Adipocyte (in vitro differentiated cells): ENCODE measurements at places on chromosomes 7 and 10.

GRCh38 chr10:57743711-57744110 is 524.0 kb downstream of the IPMK start:
- no peak for DNase-seq

DNA sequence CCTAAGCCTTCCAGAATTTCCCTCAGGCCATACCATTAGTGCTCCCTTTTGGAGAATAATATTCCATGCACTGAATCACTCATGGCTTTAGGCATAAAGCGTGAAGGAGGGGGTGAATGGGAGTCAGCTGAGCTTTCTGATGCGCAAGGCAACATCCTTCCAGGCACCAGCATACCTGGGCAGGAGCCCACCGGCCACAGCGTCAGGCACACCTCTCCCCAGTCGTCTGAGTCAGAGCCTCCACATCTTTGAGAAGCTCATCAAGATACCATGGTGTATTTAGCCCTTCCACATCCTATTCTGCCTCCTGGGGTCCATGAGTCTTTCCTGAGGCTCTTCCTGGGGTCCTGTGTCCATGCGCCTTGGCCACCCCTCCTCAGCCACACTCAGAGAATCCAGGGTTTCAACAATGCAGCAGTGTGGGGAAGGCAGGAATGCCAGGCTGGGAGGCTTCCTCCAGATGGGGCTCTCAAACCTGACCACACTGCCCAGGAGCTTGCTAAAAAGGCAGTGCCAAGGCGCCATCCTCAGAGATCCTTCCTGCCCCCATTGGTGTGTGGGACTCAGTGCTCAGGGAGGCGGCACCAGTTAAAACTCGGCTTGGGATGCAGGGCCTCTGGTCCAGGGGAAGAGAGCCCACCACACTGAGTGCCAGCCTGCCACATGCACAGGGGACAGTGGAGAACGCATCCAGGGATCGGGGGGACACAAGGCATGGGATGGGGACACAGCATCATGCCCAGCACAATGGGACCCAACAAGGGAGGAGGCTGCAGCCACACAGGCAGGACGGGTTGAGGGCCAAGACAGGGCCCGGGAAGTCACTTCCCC is 31.6 kb downstream of the RASGEF1A start:
- no peak for DNase-seq

DNA sequence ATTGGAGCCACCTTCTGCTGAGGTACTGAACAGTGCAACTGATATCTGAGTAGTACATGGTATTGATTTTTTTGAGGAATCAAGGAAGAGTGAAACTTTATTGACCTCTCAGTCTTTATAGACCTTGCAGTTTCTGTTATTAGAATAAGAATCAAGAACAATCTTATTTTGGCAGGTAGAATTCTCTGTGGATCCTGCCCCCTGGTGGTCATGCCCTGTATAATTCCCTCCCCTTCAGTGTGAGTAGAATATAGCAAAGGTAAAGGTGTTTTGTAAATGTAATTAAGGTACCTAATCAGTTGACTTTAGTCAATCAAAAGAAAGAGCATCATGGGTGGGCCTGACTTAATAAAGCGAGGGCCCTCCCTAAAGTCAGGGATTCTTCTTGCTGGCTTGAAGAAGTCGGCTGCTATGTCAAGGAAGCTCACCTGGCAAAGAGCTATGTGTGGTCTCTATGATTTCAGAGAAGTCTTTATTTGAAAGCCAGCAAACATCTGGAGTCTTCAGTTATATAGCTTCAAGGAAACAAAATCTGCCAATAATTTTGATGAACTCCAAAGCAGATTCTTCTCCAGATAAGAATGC is 142.8 kb downstream of the LSM5 start:
- DNase-seq, result peak; percentile 30

DNA sequence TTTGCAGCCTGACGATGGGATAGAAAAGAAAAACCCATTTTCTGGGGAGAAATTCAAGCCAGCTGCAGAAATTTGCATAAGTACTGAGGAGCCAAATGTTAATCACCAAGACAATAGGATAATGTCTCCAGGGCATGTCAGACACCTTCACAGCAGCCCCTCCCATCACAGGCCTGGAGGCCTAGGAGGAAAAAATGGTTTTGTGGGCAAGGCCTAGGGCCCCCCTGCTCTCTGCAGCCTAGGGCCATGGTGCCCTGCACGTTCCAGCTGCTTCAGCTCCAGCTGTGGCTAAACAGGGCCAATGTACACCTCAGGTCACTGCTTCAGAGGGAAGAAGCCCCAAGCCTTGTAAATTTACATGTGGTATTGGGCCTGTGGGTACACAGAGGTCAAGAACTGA is 158.2 kb downstream of the VWC2 start:
- DNase-seq, result no peak

- no peak for DNase-seq
Observed at GRCh38 chr7:143346018-143346417, 16.5 kb downstream of the FAM131B start.

DNA sequence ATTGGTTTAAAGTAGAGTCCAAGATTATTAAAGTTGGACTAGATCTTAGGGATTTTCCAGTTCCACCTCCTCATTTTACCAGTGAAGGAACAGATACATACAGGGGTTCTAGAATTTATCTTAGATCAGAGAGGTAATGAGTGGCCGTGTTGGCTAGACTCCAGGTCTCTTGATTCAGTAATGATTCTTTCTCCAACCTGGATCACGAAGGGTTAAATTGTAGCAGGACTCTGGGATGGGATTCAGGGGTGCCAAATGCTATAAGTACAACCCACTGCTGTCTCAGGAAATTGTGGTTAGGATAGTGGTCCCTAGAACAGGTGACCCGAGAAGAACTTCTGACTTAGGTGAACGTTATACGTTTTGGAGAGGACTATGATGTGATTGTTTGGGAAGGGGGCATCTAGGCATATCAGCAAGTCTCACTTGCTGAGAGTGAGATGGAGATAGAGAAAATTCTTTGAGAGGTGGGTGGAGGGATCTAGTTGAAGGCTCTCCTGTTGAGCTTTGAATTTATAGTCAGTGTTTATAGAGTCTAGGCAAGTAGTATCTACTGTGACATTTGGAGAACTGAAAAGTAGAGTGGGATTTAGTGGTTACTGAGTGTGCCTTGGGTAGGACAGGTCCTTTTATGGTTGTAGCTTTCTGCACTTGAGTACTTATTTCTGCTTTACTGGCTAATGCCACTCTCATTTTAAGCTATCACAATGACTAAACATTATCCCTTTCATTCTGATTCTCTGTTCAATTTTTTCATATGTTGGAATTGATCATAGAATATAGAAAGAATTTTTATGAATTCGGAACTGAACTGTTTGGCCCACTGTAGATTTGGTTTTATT is 58.3 kb downstream of the ST7 start:
- DNase-seq, result no peak

DNA sequence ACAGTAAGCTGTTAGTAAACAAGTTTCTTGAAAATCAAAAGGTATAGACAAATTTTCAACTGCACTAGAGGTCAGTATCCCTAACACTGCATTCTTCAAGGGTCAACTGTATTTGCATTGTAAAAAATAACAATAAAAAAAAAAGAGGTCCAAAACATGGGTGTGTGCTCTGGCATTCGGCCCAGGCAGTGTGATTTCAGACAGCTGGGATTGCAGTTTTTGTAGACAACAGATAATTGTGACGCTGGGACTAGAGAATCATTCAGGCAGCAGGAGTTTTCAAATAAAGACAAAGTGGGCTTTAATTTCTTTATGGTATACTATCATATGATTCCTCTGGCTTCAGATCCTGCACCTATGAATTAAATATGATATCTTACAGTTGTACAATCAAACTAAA is 543.2 kb upstream of the SEMA3D start:
- DNase-seq, result peak; percentile 44

DNA sequence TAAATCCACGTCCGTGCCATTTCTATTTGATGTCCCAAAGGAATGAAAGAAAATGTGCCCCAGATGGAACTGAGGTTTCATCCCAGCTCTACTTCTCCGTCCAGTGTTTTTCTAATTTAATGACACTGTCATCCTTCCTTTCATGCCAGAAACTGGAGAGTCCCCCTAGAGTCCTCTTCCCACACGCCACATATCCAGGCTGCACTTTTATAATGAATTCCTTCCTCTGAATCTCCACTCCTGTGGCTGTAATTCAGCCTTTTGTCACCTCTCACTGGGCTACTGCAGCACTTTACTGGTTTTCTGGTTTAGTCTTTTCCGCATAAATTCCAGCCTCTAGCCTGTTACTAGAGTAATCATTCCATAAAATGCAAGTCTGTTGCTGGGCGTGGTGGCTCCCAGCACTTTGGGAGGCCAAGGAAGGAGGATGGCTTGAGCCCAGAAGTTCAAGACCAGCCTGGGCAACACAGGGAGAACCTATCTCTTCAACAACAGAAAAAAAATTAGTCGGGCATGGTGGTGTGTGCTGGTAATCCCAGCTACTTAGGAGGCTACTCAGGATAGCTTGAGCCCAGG is 142.6 kb upstream of the RHEB start:
- no peak for DNase-seq

DNA sequence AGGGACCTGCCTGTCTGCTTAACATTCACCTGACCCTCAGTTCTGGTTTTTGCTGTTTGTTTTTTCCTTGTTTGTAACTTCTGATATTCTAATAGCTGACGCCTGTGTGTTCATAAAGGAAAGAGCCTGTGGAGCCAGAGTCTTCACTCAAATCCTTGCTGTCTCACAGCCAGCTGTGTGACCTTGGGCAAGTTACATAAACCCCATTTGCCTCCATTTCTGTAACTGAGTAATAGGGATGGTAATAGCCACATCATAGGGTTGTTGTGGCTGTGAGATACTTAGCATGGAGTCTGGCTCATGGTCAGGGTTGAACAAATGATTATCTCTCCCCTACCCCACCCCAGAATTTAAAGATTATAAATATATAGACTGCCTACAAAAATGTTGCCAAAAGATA is 27.0 kb downstream of the WBP1L start:
- no peak for DNase-seq

DNA sequence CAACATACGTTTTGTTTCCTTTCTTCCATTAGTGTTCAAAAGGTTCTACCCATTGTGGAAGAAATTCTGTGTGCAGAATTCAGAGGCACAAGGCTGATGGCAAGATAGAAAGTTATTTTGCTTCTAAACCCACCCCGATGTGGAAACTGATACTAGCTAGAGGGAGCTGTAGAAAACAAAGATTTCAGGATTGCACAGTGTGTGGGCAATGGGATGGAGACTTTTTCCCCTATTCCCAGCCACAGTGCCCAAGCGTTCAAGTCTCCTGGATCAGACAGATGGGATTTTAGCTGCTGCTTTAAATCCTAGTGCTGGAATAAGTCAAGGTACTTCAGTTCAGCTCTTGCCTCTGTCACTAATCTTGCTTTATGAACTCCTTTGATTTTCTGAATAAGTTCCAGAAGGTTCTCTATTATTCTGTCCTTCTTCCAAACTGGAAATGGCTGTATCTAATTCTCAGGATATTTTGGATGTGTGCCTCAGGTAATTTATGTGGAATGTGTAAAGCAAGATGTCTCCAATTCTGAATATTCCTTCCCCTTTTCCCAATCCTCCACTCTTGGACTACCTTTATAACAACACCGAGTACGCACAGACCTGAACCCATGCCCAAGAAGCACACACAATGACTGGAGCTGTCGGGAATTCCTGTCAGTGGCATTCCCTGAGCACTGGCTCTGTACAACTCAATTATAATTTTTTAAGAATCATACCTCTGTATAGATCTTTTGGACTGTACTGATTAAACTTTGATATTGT is 473.0 kb downstream of the PLXDC2 start:
- no peak for DNase-seq

GRCh38 chr10:93198401-93199131 is 124.9 kb downstream of the CYP26A1 start:
- DNase-seq, result peak; percentile 55

DNA sequence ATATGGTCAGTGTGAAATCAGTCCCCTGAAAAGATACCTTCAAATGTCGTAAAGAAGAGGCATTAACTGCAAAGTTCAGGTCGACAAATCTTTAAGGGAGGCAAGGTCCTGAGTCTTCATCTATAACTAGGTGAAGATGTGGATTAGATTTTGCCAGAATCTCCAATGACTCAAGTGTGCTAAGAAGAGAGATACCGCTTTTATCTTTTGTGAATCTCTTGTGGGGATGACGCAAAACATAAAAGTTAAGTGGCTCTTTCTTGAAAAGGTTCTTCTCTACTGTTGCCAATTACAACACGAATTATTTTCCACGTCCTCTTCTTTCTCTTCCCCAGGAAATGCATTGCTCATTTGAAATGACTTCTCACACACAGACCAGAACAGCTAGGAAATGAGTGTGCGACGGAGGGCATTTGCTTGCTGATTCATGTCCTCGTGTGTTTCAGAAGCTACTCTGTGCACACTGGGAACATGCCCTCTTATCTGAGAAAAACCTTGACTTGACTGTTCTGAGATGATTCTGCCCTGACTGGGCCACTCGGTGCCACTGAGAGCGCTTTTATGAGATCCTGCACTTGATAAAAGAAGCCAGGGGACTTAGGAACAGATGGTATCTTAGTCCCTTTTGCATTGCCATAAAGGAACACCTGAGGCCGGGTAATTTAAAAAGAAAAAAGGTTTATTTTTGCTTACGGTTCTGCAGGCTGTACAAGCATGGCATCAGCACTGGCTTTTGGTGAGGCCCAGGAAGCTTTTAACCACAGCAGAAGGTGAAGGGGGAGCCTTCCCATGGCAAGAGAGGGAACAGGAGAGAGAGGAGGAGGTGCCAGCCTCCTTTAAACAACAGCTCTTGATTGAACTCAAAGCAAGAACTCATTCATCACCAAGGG is 169.5 kb upstream of the PFKP start:
- DNase-seq, result no peak

- DNase-seq, result no peak
Observed at GRCh38 chr10:14692344-14693076, 82.2 kb downstream of the FAM107B start.

DNA sequence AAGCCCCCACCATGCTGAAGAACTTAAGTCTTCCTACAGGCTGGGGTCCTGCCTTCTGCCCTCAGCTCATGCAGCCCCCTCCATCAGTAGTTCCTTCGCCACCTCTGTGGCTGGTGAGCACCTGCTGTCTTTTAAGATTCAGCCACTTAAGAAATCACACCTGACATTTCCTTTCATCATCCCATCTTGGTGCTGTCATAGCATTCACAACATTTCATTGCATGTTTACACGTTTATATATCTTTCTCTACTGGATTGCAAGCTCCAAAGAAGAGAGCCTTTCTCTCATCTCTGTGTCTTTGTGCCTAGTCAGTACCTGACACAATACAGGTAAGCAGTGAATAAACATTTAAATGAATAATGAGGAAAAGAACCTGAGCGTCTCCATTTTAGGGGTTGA is 38.3 kb downstream of the SND1 start:
- DNase-seq, result no peak

DNA sequence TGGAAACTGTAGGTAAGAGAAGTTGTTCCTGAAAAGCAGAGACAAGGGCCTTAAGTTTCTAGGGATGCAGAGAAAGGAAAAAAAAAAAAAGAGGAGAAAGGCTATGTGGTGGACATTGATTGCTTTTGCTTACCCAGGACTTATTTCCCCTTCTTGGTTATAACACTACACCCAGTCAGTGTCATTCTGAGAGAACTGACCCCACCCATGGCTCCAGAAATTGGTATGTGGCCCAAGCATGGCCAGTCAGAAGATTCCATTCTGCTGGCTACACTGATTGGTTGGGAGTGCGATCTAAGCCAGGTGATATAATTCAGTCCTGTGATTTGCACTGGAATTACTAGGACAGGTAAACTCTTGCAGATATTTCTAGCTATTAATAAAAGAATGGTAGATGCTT is 62.2 kb upstream of the EXOC4 start:
- no peak for DNase-seq
